ENCODE measurements at places on chromosomes 7 and 10.

DNA sequence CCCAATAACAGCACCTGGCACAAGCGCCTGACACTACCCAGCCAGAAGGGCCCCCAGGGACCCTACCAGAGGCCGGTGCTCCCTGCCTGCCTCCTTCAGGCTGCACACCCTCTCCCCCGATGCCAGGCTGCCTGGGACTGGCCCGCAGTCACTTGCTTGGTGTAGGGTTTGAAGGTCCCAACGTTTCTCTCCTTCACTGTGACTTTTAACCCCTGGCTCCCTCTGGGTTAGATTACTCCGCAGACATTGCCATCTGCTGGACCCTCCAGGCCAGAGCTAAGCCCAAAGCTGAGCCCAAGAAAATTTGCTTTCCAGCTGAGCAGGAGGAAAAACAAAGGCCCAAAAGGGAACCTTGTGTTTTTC is 6.9 kb downstream of the CDHR1 start:
- DNase-seq: no peak

DNA sequence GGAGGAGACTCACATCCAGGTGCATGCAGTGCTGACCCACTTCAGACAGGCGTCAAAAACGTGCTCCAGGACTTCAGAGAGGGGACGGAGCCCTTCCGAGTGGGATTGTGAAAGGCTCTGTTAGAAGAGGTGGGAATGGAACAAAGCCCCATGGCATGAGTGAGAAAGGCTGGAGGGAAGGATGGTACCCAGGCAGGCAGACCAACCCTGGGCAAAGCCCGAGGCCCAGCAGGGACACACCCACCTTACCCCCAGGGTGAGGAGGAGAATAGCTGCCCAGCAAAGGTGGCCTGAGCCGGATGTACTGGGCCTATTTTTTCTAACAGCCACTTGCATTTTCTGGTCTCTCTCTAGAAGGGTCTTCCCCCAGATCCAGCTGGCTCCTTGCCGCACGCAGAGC is 14.8 kb downstream of the CHAT start:
- no peak for DNase-seq

- no peak for DNase-seq
These were observed 2.4 kb downstream of the BAMBI start for GRCh38 chr10:28679581-28680357.

DNA sequence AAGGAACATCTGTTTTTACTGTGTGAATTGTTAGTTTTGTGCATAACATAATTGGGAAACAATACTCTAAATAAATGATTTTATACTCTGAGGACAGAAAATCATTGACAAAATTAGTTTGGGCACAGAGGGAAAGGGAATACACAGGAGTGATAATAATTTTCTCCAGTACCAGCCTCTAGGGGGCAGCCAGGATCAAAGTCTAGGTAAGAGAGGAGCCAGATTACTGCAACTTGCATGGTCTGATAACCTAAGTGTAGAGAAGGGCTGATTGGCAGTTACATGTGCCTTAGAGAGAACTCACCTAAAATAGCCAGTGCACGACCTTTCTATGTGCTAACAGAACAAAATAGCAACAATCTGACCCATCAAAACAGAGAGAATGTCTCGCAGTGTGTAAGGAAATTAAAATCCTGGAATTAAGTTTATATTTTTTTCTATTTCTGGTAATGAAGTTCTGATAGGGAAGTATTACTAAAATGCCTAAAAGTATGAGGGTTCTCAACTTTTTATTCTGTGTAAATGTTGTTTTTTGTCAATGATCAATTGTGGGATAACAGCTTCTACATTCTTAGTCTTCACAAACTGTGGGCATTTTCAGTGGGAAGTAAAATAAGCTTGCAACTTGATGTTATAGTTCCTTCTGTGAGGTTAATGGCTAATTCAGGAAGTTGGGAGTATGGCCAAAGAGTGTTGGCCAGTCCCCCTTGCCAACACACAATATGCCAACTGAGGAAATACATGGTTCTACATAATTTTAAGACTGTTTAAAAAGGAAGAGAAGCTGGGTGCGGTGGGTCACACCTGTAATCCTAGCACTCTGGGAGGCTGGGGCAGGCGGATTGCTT is 66.4 kb downstream of the EXOC6 start:
- DNase-seq: peak; percentile 73

- no peak for DNase-seq
These were observed 8.6 kb downstream of the PNLIPRP2 start for GRCh38 chr10:116629340-116629739.

GRCh38 chr10:28327491-28327880 is 24.6 kb upstream of the MPP7 start:
- no peak for DNase-seq

- no peak for DNase-seq
These were observed 4.2 kb upstream of the CCNY start for GRCh38 chr10:35331894-35332640.

DNA sequence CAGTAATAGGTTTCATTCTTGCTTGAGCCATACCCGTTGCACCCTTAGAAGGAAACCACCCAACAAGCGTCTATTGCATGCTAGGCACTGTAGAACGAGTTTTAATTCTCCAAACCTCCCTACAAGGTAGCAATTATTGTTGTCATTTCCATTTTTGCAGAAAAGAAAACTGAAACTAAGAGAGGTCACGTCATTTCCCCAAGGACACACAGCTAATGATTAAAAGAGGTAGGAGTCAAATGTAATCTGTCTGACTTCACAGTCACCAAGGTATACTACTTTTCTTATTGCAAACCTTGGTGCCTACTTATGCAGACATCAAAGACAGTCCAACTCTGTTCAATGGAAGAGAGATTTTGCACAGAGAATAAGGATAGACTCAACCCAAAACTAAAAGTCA is 49.1 kb upstream of the C1QL3 start:
- no peak for DNase-seq

- no peak for DNase-seq
These were observed 229.6 kb downstream of the GALNT17 start for GRCh38 chr7:71361451-71362032.
